ENCODE measurements at places on chromosomes 16 and 17.

- DNase-seq = no peak
Observed at GRCh38 chr16:70703041-70703834, 17.4 kb upstream of the MTSS2 start.

GRCh38 chr17:70034158-70034557 is 40.9 kb upstream of the KCNJ16 start:
- DNase-seq = no peak

GRCh38 chr17:80984749-80985148 is 6.9 kb upstream of the CHMP6 start:
- no peak for DNase-seq

DNA sequence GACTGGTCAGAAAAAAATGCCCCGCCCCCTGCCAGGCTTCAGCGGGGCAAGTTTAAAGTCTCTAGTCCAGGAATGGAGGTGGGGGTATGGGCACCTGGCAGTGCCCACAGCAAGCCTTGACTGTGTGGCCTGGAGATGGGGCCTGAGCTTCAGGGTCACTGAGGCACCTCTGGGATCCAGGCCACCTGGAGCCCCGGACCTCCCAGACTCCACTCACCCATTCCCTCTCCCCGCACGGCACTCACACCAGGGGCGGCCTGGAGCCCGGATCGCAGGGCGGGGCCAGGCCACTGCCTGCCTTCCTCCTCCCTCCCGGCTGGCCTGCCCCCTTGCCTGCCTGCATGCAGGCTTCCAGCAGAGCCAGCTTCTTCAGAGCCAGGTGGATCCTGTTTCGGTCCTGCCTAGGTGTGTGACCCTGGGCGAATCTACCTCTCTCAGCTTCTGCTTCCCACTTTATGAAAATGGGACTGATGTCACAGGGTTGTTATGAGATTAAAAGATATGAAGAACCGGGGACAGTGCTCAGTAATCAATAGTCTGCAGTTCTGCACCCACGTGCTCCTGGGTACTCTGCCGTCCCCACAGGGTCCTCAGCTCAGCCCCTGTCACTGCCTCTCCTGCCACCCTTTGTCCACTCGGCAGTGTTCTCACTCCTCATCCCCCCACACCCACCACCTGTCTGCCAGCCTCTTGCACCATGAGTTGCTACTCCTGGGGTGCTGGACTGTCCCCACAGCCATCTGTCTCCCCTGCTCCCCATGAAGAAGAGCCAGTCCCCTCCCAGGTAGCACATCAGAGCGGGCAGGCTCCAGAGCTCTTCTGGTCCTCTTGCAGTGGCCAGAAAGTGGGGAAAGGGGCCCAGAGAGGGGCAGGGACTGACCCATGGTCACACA is 1.2 kb upstream of the TCAP start:
- no peak for DNase-seq

DNA sequence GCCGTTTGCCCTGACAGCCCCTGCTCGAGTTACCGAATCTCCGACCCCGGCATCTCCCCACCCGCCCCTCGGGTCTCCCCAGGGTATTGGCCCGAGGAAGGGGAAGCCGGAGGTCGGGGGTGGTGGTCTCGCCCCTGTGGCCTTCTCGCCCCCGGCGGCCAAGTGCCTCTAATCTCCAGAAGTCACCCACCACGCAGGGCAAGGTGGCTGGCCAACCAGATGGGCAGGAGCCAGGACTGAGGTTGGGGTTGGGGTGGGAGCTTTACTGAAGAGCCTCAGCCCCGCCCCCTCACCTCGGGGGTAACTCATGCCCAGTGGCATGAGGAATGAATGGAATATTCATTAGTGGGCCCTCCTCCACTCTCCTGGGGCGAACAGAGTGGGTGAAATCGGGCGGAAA is 637 bp downstream of the DHRS11 start:
- DNase-seq = no peak

DNA sequence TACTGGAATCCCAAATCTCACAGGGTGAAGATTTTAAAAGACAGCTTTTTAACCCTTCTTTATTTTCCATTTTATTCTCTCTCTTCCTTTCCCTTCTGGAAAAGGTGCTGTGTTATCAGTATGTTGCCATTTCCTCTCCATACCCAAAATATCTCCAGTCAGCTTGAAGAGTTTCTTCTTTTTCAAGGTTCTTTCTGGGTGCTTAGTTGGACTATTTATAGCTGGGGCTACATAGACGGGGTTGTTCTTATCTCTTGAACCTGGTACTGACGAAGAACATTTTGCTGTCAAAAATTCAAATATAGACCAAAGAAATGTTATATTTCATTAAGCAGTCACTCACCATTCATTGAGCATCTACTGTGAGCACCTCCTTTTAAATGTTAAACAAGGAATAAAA is 48.6 kb downstream of the IST1 start:
- DNase-seq = no peak

- DNase-seq = no peak
Observed at GRCh38 chr16:72886346-72886974, 161.5 kb downstream of the ZFHX3 start.

- peak; percentile 27 for DNase-seq
Observed at GRCh38 chr17:82242977-82243647, 14.3 kb downstream of the SLC16A3 start.

GRCh38 chr17:53626286-53626685 is 196.4 kb upstream of the KIF2B start:
- DNase-seq = no peak

DNA sequence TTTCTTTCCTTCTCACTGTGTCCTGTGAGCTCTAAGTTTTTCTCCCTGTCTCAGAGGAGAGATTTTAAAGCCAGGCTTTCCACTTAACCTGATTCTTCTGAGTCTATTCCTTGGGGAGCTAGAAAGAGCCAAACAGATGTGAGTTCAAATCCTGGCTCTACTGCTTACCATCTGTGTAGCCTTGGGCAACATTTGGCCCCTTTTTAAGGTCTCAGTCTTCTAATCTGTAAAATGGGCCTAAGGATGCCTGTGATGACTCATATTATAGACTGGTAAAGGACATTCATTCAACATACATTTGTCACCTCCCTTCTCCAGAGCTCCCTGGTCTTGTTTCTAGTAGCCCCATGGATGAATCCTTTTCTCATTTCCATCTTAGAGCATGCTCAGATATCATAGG is 304.0 kb downstream of the SHISA9 start:
- DNase-seq = no peak

- DNase-seq = no peak
Observed at GRCh38 chr17:64630309-64631223, 31.5 kb downstream of the SMURF2 start.

DNA sequence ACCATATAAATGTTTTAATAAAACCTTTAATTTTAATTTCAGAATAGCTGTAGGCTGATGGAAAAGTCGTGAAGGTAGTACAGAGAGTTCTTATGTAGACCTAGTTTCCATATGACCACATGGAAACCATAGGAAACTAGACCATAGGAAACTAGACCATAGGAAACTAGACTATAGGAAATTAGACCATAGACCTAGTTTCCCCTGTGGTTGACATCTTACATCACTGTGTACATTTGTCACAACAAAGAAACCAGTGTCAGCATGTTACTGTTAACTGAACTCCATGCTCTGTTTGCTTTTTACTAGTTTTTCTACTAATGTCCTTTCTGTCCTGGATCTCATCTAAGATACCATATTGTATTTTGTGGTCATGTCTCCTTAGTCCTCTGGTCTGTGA is 14.6 kb downstream of the NUDT7 start:
- no peak for DNase-seq

DNA sequence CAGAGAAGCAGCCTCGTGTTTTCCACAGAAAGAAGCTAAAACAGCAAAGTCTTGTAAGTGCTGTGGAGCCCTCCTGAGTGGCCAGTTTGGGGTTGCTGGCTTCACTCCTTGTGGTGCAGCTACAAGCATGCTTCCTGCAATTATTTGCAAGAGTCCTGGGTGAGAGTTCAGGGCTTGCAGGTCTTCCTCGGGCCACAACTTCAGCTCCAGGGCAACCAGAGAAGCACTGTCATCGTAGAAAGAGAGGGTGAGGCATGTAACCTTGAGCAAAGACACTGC is 37.9 kb downstream of the SHISA6 start:
- no peak for DNase-seq

DNA sequence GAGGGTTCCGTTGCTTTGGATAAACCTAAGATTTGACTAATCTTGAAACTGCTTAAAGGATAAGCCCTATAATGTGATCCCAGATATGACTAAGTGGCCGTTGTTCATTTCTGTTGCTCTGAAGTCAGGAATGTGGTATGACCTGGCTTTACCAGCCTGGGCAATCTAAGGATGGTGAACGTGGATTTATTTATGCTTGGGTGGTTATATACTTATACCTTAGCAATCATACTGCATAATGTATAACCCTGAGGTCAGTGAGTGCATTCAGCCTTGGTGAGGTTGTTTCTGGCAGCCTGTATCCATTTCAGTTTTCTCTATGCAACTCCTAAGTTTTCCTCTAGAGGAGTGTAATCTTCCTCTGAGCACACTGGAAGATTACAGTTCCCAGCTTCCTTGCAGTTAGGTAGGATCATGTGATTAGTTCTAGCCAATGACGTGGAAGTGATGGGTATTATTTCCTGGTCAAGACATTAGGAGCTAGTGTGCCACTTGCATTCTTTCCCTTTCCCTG is 41.9 kb downstream of the FTO start:
- DNase-seq = no peak

DNA sequence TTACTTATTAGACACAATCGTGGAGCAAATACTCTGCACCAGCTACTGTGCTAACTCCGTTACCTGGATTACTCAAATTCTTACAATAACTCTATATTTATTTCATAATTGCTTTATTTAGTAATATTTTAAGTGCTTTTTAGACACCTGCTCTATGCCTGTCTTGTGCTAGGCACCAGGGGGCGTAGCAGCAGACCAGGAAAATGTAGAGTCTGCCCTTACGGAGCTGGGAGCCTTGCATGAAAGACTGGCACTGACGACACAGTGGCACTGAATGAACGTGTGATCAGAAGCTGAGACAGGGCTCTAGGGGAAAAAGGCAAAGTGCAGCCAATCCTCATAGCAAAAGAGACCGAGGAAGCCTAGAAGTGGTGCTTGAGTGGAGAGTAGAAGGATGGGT is 486.5 kb downstream of the CDH13 start:
- no peak for DNase-seq

DNA sequence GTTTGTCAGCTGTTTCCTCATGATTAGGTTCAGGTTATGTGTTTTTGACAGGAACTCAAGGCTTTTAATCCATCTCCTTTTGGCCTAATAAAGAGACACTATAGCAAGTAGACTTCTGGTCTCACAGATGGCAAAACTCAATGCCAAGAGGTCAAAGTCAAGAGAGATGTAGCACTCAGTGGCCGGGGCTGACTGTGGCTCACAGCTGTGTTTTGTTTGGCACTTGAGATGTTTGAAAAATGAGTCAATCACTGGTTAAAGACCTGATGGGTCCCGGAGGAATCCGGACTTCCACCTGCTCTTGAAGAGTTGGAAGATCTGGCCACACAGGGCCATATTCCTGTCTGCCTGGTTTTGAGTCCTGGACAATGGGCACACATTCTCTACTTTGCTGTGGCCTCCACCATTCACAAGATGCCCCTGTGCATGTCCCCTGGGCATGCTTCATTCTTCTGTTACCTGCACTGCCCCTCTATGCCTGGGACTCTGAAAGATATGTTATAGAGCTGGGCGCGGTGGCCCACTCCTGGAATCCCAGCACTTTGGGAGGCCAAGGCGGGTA is 210.3 kb downstream of the SNX29 start:
- no peak for DNase-seq

GRCh38 chr16:54317101-54317611 is 30.6 kb upstream of the IRX3 start:
- DNase-seq = no peak

GRCh38 chr17:2282297-2282873 is 21.2 kb downstream of the SMG6 start:
- no peak for DNase-seq

GRCh38 chr16:73405851-73406250 is 357.9 kb upstream of the ZFHX3 start:
- no peak for DNase-seq

GRCh38 chr17:1038459-1039122 is 41.7 kb downstream of the TIMM22 start:
- DNase-seq = no peak

GRCh38 chr17:7311110-7311705 is 3.8 kb downstream of the EIF5A start:
- no peak for DNase-seq

DNA sequence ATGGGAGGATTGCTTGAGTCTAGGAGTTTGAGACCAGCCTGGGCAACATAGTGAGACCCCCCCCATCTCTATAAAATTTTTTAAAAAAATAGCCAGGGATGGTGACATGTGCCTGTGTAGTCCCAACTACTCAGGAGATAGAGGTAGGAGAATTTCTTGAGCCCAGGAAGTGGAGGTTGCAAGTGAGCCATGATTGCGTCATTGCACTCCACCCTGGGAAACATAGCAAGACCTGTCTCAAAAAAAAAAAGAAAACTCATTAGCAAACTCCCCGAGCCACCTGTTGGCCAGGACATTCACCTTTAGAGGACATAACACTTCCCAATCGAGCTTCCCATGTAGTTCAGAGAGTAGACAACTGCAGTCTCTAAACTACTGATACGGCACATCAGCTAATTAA is 274.2 kb downstream of the ABCC12 start:
- DNase-seq = no peak

GRCh38 chr16:1991135-1991551 is 1.4 kb downstream of the SYNGR3 start:
- DNase-seq = no peak

- DNase-seq = no peak
Observed at GRCh38 chr17:8125154-8125946, 1.4 kb upstream of the HES7 start.

DNA sequence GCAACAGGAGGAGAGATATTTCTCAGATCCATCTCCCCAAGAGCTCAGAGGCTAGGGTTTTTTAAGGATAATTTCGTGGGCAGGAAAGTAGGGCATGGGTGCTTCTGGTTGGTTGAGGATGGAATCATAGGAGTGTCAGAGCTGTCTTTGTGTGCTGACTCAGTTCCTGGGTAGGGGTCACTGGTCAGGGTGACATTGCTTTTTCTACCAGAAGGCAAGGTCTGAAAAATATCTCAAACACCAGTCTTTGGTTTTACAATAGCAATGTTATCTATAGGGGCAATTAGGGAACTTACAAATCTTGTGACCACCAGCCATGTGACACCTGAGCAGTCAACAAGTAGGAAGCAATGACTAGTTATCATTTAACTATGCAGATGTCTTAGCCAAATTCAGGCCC is 82.9 kb upstream of the DYNLRB2 start:
- DNase-seq = no peak

DNA sequence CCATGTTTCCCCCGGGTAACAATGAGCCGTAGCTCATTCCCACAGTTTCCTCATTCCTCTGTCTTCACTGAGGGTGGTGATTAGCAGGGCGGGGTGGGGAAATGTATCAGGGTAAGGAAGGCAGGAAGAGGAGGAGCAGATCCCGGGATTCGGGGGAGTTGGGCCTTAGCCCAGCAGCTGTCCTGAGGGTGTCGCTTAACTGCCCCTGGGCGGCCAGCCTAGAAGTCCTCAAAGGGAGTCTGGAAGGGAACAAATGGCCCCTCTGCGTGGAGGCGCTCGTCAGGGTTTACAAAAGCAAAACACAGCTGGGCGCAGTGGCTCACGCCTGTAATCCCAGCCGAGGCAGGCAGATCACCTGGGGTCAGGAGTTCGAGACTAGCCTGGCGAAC is 14.3 kb downstream of the MLYCD start:
- DNase-seq = no peak

Measured in cerebellar nuclear complex (tissue), 1 donor.